ENCODE measurements at places on chromosomes 7 and 10. TPM values are rescaled to one million over a fixed set of nuclear protein-coding genes. Genes with fewer than 3 reads are reported as not detected.

NEBL gene
- 3.4 TPM for total RNA-seq

CUBN gene
- total RNA-seq = 9.3 TPM

LRRTM3 gene
- total RNA-seq = not detected

CLCN1 gene
- not detected for total RNA-seq

HTR5A gene
- total RNA-seq = not detected

HOXA4 gene
- 3.5 TPM for total RNA-seq

CXCL12 gene
- 193 TPM for total RNA-seq

SP4 gene
- 5.8 TPM for total RNA-seq

TMEM270 gene
- not detected for total RNA-seq

ELMO1 gene
- total RNA-seq = 18.0 TPM

DGKB gene
- total RNA-seq = not detected

C7orf33 gene
- not detected for total RNA-seq

SUFU gene
- total RNA-seq = 8.3 TPM

PIP gene
- total RNA-seq = not detected

STEAP2 gene
- total RNA-seq = 5.8 TPM

GPRIN2 gene
- not detected for total RNA-seq

VWDE gene
- 0.26 TPM for total RNA-seq

CHN2 gene
- 2.7 TPM for total RNA-seq

NOS3 gene
- 8.8 TPM for total RNA-seq

CYP3A4 gene
- 1.4 TPM for total RNA-seq

GPR22 gene
- total RNA-seq = not detected

SAMD9 gene
- 8.0 TPM for total RNA-seq

MLXIPL gene
- total RNA-seq = 41.0 TPM

MAGI2 gene
- 13.0 TPM for total RNA-seq

DPCD gene
- total RNA-seq = 35.9 TPM

VGF gene
- total RNA-seq = 4.7 TPM

SNX8 gene
- 29.1 TPM for total RNA-seq

AGR2 gene
- not detected for total RNA-seq

PLEKHS1 gene
- not detected for total RNA-seq

EPHB6 gene
- 6.4 TPM for total RNA-seq

FEZF1 gene
- not detected for total RNA-seq

PLAU gene
- 2.2 TPM for total RNA-seq

UPF2 gene
- total RNA-seq = 6.9 TPM

CHST12 gene
- total RNA-seq = 21.4 TPM

NKX2-3 gene
- total RNA-seq = not detected

ZNF853 gene
- 15.3 TPM for total RNA-seq

KLF14 gene
- 0.66 TPM for total RNA-seq

HIPK2 gene
- total RNA-seq = 36.3 TPM

PNLIPRP2 gene
- total RNA-seq = not detected

OR2A12 gene
- total RNA-seq = not detected

LIPN gene
- total RNA-seq = not detected

SPDYE2B gene
- not detected for total RNA-seq

STYXL1 gene
- 39.1 TPM for total RNA-seq

LIPM gene
- total RNA-seq = not detected

KCND2 gene
- 2.3 TPM for total RNA-seq

BMPER gene
- total RNA-seq = not detected

RGR gene
- total RNA-seq = not detected

VENTX gene
- 1.5 TPM for total RNA-seq

SKIDA1 gene
- 1.9 TPM for total RNA-seq

CAV2 gene
- total RNA-seq = 15.6 TPM

AGBL3 gene
- total RNA-seq = 0.28 TPM

SEMA4G gene
- 21.5 TPM for total RNA-seq

LMBR1 gene
- 165 TPM for total RNA-seq

STEAP1B gene
- not detected for total RNA-seq

CRTAC1 gene
- not detected for total RNA-seq

ANK3 gene
- 13.6 TPM for total RNA-seq
